LNCaP clone FGC (cell line): ENCODE measurements at places on chromosomes 16 and 17.

GRCh38 chr16:66849549-66849948, 5.3 kb downstream of the CA7 start:
- no peak for DNase-seq

- DNase-seq, result no peak
Measured at GRCh38 chr16:25372716-25373115, 115.1 kb upstream of the ZKSCAN2 start.

GRCh38 chr17:36647636-36648035, 46.3 kb downstream of the MRM1 start:
- no peak for DNase-seq

GRCh38 chr17:9343516-9343915, 232.1 kb downstream of the STX8 start:
- DNase-seq, result no peak

- no peak for DNase-seq
Measured at GRCh38 chr16:48217708-48218107, 26.4 kb upstream of the LONP2 start.

GRCh38 chr16:68737730-68738629, 888 bp downstream of the CDH1 start:
- DNase-seq, result no peak
